Nephron progenitor cell (in vitro differentiated cells): ENCODE measurements at places on chromosomes 3 and 15.
A peak's percentile ranks its signal among the peaks of the same experiment; 100 is the strongest.

DNA sequence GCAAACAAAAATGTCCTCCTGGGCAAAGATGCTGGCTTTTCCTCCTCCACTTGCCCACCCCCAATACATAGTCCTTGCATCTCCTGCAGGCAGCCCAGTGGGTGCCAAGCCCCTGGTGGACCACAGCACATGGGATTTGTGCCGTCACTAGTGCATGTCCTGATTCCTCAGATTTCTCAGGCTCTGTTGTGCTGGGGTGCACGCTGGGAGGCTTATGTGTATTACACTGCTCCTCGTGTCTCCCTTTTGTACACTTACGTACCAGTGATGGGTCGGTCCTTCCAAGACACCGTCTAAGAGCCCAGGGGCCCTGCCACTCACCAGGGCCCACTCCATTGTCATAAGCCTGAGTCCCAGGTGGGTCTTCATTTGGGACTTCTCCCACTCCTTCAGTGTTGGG is 70.1 kb downstream of the PLXNA1 start:
- DNase-seq: no peak

DNA sequence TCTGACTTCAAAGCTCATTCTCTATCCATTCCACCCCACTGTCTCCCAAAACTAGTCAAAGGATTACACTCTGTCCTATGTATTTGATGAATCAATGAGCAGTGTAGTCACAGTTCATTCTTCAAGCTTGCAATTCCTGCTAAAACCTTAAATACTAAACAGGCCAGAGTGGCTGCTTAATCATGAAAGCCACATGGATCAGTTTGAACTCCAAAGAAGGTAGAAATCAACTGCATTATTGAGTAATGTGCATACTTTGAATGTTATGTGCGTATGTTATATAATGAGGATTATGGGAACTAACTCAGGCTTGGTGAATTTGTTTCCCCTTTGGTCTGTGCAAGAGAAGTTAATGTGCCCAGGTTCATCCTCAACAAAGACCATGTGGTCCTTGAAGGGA is 45.4 kb downstream of the PRICKLE2 start:
- DNase-seq: no peak

DNA sequence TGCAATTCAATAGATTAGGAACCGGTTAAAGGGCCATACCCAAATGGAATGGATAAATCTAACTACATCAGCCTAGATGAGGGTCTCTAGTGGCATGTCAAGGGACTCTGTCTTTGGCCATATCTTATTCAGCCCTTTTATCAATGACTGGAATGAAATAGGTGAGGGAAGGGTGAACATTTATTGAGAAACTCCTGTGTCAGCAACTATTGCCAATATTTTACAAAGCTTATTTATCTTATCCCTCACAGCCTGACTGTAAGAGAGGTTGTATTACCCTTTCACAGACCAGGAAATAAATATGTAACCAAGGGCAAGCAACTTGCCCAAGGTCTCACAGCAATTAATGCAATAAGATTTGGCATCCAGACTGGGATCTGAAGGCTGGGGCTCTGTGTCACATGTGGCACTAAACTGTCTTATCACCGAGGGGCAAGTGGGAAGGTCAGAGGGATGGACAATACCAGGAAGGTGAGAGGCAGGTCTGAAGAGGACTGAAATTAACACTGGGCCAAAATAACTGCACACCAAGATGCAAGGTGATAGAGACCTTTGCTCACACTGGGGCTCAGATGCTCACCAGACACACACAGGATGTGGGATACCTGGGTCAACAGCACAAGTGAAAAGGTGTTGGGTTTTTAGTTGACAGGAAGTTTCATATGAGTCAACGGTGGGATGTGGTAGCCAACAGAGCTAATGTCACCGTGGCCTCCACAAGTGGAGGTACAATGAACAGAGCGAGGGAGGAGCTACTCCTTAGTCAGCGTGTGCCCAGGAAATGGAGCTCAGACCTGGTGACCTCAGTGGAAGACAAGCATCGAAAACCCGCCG is 261.3 kb downstream of the RPLP1 start:
- DNase-seq: no peak

- peak; percentile 31 for DNase-seq
Measured at GRCh38 chr15:91224755-91225380, 124.8 kb downstream of the SV2B start.

DNA sequence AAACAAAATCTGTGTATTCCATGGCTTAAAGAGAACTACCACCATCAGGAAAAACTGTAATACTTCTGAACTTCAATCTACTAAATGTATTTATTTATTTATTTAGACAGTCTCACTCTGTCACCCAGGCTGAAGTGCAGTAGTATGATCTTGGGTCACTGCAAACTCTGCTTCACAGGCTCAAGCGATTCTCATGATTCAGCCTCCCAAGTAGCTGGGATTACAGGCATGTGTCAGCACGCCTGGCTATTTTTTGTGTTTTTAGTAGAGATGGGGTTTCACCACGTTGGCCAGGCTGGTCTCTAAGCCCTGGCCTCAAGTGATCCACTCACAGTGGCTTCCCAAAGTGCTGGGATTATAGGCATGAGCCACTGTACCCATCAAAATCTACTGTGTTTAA is 202.3 kb upstream of the POU1F1 start:
- no peak for DNase-seq

- DNase-seq: no peak
Measured at GRCh38 chr15:69719527-69720240, 267.1 kb downstream of the RPLP1 start.

DNA sequence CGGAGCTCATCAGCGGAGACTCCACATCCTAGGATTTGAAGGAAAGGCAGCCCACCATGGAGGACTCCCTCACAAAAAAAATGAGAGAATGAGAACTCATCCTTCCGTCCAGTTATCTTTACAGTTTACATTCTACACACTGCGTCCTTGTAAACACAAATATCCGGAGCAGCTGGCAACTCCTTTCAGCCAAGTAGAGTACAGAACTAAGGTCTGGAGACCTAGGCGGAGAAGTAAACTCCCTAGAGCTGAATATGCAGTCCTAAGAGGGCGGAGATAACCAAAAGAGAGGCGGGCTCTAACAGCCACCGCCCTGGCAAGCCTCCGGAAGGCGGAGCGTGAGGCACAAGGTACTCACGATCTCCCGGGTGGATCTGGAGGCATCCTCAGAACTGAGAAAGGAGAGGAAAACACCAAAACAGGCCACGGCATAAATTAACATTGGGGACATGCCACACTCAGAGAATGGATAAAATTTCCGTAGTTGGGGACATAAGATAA is 924 bp upstream of the SIN3A start:
- DNase-seq: peak; percentile 68

GRCh38 chr3:51686512-51687215 is 15.6 kb downstream of the TEX264 start:
- DNase-seq: no peak

- no peak for DNase-seq
Measured at GRCh38 chr15:91393186-91393585, 293.1 kb downstream of the SV2B start.

DNA sequence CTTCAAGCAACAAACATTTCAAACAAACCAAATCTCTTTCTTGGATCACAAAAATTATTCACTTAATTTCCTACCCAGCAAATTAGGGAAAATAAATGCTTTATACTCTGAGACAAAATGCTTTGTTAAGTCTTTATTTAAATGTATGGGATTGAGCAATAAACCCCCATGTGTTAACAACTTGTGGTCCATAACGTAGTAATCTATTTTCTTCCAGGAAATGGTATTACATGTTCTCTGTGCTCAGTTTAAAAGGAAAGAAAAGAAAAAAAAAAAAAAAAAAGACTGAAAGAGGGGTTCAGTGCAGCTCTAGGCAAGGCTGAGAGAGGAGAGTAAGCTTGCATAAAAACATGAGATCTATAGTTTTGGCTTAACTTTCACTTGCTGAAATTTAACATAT is 102.3 kb downstream of the PIK3CB start:
- no peak for DNase-seq

DNA sequence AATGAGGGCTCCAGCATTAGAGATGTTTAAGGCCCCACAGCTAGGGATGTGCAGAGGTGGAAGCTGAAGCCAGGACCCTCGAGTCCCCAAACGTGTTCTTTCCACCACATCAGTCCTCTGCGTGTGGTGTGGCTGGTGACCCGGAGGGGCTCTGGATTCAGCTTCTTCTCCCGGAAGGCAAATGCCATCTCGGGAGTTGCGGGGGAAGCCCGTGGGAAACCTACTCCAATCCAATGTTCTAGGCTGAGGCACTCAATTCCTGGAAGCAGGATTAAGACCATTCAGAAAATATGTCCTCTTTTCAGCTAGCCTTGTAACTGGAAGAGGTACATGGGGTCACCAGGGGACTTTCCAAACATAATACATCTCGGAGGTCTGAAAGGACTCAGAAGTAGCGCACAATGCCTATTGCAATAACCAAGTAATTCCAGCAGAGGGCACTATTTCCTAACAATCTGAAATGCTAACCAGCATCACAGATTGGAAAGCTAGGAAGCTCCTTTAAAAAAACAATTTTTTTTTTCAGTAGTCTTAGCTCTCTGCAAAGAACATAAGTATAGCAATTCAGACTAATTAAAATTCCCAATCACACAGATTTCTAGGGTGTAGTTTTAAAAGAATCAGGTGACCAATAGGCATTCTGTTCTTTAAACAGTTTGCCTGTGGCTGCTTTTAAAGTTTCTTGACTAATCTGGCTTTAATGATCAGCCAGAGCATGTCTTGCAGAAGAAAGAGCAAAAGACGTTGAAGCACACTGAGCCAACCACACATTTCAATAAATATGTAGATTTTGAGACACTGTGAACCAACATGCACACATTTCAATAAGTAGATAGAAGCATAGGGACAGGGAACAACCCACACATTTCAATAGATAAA is 36.1 kb downstream of the BNC1 start:
- peak; percentile 43 for DNase-seq

GRCh38 chr3:45021524-45022297 is 4.4 kb upstream of the CLEC3B start:
- DNase-seq: no peak
